ENCODE measurements at places on chromosomes 12 and 14.

GRCh38 chr12:42023733-42024494 is 120.8 kb downstream of the GXYLT1 start:
- DNase-seq: peak; percentile 63

DNA sequence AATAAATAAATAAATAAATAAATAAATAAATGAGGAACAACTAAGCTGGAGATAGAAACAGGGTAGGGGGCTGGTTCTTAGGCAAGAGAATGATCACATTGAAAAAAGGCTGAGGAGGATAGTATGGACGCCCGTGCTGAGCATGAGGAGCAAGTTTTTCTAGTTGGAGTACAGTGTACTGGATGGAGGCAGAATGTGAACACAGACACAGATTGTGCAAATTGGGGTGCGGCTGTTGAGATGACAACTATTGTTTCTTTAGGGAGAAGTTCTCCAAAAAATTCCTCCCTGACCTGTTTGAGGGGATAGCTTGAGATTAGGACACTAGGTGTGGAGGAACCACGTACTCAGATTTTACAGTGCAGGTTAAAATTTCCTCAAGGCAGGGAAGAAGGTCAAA is 979 bp upstream of the BIN2 start:
- DNase-seq: no peak

DNA sequence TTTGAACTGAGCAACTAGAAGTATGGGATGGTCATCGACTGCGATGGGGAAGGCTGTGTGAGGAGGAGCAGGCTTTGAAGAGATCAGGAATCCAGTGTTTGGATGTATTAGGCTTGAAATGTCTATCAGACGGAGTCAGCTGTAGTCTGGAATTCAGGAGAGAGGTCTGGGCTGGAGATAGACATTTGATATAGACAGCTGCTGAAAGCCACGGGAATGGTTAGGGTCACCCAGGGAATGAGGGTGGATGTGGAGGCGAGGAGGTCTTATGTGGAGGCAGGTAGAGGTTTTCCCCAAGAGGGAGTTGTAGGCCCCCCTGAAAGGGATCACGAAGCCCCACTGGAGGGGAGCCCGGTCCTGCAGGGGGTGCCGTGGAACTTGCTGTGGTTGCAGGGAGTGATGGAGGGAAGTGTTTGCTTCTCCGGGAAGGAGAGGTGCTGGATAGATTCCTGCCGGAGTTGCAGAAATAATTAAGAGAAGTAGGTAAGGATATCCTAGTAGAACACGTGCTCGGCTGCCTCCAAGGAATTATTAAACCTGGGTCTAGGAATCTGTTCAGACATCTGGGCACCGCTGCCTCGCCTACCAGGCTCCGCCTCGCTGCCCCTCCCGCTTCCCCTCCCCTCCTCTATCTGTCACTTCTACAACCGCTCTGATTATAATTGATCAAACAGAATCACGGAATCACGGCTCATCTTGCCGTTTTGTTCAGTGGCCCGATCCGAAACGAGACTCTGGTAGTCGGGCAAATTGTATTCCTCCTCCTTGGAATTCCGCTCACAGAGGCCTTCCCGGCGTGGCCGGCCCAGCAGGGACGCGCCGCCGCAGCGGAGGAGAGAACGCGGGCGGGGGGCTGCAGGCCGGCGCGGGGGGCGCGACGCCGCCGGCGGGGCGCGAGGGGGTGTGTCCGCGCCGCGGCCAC is 826 bp upstream of the CACNA1C start:
- DNase-seq: no peak

DNA sequence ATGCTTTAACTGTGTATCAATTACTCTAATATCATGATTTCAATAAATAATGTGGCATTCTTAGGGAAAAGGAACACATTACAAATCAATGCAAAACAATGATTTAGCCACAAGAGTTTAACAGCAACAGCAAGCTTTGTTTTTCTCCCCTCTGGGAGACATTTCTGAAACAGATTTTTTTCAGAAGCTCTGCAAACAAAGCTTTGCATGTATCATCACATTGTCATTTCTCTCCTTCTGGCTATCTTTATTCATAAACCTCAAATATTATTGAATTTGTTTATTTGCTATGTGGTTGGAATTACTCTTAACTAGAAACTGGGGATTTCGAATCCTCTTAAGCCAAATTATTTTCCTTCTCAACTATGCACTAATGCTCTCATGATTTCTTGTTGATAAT is 278.4 kb upstream of the ATXN7L3B start:
- no peak for DNase-seq

- no peak for DNase-seq
Observed at GRCh38 chr14:94018308-94018707, 7.8 kb upstream of the OTUB2 start.

DNA sequence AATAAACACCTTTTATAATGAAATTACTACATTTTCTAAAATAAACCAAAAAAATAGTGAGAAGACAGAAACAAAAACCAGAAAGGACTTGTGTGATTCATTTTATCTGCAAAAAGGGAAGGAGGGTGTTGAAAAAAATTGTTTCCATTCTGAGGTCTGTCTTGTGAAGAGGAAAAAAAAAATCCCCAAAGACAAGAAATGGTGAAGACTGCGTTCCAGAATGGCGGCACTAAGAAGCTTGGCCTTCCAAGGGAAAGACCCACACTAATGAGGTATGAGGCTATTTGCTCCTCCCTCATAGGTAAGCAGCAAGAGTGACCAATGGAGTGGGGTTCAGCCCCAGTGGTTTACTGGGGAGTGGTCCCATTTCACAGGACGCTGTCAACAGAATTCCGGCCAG is 35.0 kb downstream of the GNPTAB start:
- DNase-seq: no peak

DNA sequence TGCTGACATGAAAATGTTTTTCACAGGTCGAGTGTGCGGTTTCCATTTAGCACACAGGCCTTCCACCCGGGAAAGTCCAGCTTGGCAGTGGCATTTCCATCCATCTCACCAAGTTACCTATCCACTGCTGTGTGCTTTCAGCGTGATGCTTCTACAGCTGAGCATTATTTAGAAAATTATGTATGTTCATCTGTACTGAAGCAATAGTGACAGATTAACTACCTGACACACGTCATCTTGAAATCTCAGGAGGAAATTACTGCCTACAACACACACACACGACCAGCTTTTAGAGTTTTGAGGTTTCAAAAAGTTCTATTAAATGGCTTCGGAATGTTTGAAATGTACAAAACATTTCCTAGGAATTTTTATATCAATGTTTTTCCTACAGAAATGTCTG is 39.4 kb downstream of the IFNG-AS1 start:
- no peak for DNase-seq

DNA sequence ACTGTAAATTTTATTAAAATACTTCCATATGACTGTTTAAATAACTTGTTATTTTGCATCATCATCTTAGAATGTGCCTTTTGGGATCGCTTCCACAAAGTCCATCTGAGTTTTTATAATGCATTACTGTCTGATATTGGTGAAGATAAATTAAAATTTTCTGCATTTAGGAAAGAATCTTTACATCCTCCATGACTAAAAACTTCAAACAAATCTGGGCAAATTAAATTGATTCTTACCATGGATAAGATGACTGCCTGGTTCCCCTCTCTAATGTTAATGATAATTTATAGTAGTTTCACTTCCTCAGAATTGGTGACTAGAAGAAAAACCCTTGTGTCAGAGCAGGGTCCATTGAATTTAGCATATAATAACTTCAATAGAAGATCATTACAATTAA is 94.7 kb upstream of the SLC38A4 start:
- DNase-seq: no peak

DNA sequence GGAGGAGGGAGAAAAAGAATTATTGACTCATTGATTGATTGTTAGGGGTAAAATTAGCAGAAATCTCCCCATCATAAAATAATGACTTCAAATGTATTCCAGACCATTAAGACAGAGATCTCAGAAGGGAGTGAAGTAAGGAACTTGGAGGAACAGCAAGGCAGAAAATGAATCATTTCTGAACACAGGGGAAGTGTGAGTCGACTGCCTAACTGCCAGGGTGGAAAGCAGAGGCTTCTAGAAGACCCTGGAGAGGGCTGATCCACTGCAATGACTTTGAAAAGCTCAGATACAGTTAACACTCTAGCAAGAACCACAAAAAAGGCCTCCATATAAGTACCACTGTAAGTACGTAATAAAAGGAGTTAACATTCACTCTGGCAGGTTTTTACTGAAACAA is 9.7 kb downstream of the GLTP start:
- DNase-seq: no peak

- no peak for DNase-seq
Observed at GRCh38 chr12:4289998-4290790, 16.6 kb downstream of the CCND2 start.

- no peak for DNase-seq
Observed at GRCh38 chr12:108907839-108908351, 28.0 kb downstream of the DAO start.

- DNase-seq: no peak
Observed at GRCh38 chr12:132185705-132186104, 41.4 kb downstream of the NOC4L start.

GRCh38 chr14:91094772-91095171 is 19.1 kb upstream of the DGLUCY start:
- no peak for DNase-seq

DNA sequence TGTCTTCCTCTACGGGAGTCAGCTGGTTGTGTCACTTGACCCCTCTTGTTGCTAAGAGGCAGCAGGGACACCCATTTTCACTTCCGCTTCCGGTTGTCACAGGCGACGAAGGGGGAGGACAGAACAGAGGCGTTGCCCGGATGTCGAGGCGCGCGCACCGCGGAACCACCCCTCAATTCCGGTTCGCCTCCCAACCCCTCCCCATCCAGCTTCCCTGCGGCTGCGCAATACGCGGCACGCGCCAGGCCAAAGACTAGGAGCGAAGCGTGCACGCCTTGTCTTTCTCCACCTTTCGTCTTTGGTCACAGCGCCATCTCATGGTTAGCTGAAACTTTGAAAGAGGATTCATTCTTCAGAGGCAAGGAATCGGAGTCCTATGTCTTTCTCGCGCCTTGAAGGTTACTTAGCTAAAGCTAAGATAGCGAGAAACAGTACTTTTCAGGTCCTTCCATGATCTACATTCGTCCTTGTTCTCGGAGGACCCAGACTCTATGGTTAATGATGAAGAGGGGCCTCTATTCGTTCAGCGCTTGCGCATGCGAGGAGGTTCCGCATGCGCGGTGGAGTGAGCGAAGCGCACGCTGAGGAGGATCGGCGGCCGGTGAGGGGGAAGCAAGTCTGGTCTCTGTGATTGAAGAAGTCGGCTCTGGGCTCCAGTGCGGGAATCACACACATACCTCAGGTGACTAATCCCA is at the start of the genes ATP6V1D and EIF2S1:
Gene ATP6V1D, minus strand, starts transcription at position 30 of the 695 bp plus-strand sequence. CDS start 106 bp downstream, outside the sequence.
Gene EIF2S1, plus strand, starts transcription at position 554 of the 695 bp plus-strand sequence. CDS start 4,440 bp downstream, outside the sequence.
- DNase-seq: peak; percentile 99

DNA sequence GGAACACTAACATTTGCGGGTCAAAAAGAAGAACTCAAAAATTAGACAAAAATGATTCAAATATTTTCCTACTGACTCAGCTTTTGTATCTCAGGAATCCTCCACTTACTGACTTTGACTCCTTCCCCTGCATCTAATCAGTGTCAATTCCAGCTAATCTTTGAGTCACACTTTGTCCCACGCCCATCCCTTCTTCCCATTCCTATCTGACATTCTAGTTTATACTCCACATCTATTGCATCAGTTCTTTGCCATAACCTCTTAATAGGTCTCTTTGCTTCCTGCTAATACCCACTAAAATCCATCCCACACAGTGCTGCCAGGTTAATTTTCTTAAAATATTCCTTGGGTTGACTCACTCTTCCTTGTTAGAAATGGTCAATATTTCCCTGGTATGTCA is 19.1 kb downstream of the BBS10 start:
- DNase-seq: no peak

DNA sequence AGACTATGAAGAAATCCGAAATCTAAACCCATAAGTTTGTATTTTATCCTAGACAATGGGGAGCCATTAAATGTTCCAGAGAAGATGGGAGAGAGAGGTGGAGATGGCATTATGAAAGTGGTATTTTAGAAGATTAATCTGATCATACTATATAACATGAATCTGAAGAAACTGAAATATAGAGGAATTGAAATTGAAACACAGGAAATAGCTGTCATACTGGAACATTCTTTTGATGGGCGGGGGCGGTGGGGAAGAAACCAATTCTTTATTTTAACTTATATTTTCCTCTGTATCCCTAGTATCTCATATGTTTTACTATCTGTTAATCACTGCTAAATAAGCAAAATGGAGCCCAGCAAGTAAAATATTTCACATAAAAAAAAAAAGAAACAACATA is 27.0 kb upstream of the FOXN3 start:
- DNase-seq: no peak

DNA sequence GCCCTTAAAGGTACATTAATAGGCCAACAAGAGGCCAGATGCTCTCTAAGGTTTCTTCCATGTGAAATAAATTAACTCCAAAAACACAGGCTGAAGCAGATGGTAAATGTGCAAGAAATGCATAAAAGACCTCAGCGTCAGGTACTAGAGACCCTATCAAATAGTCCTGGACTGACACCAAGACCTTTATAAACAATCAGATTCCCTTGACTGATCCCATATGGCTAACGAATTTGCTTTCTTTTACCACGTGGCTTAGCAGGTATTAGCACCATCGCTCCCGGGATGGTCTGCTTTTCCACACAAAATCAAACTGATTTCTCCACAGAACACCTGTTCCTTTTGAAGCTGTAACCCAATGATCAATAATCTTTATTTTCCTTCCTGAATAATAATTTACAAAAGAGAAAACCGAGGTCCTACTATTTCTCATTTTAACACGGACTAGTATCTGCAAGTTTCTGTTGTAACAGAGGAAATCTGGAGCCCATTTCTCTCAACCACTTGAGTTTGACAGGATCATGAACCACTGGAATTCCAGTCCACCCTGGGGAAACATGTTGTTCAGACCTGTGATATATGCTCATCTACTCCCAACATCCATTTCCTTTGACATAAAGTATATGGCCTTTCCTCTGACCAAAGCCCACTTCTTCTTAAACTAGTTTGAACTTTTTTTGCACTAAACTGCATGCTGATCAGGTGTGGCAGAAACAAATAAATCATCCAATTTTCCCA is 48.2 kb upstream of the DAAM1 start:
- DNase-seq: no peak
